ENCODE measurements at places on chromosomes 5 and 9.

DNA sequence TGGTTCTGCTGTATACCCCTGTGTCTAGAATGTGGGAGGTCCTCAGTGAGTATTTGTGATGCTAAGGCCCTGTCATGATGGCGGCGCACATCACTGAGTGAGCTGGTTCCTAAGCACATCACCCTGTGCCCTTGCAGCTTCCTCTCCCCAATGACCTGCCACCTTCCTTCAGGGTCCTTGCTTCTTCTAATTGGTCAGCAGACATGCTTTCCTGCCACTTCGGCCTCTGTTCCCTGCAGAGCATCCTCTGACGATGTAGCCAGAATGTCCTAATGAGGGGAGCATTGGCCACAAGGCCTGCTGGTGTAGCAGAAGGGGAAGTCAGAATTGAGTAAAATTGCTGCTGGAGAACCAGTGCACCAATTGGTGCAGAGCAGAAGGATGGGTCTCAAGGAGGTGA lies 31.1 kb upstream of the ANGPTL2 start:
- no peak for DNase-seq

DNA sequence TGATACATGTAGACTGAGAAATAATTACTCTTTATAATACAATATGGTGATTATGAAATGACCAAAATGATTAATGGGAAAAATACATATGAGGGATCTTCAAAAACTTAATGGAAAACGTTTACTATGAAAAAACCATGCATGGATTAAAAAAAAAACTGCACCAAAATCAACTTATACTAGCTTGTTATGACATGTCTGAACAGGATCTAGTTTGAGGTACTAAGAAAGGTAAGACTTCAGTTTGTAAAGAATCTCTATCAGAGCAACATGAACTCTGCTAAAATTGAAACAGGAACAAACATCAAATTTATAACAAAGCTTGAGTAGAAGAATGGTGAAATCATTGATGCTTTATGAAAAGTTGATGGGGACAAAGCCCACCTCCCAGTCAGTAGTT lies 178.0 kb downstream of the SLIT3 start:
- no peak for DNase-seq

DNA sequence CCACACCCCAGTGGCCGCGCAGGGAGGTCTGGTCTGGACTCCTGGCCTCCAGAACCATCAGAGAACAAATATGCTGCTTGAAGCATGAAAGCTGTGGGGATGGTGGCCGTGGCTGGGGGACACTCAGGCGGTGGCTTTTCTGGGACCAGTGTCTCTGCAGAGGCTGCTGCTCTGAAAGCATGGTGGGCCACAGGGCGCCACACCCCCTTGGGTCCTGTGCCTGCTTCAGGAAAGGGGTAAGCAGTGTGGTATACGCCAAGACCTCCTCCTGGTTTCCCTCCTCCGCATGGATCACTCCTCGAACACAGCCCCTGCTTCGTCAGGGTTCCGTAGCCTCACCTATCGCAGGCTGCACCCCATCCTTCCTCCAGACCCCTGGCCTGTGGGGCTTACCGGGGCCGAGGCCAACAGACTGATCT lies 19.7 kb upstream of the TERT start:
- no peak for DNase-seq

- no peak for DNase-seq
These were observed 364.2 kb upstream of the PDE4D start for GRCh38 chr5:60257596-60258271.

GRCh38 chr5:146816775-146817387 lies 61.7 kb downstream of the PPP2R2B start:
- no peak for DNase-seq

Data from Karpas-422 (cell line).